A549 treated with CORT108297 at 1 μM for 4 hours (cell line): ENCODE measurements at places on chromosomes 12 and 14. TPM values are rescaled to one million over a fixed set of nuclear protein-coding genes. Genes with fewer than 3 reads are reported as not detected.

Gene PELI2
- total RNA-seq: 0.62 to 1.3 TPM (median 0.93 TPM) in 5 replicates

Gene TMEM179
- total RNA-seq: 0.21 to 0.32 TPM (median 0.28 TPM) in 5 replicates

Gene NCAPD2
- total RNA-seq: 56.1 to 74.5 TPM (median 68.1 TPM) in 5 replicates

Gene ADAM20
- not detected in 5 replicates for total RNA-seq

Gene SYCP3
- 0.13 TPM in 1 of 5 replicates, not detected in the others for total RNA-seq

Gene SLC8A3
- 0.02 TPM in 1 of 5 replicates, not detected in the others for total RNA-seq

Gene TROAP
- total RNA-seq: 75.6 to 99.1 TPM (median 87.2 TPM) in 5 replicates

Gene MYH6
- not detected in 5 replicates for total RNA-seq

Gene CEP170B
- total RNA-seq: 17.8 to 28.1 TPM (median 24.8 TPM) in 5 replicates

Gene RAD51AP1
- 16.1 to 26.9 TPM (median 18.7 TPM) in 5 replicates for total RNA-seq

Gene CHFR
- 17.1 to 22.6 TPM (median 21.6 TPM) in 5 replicates for total RNA-seq

Gene KCNC2
- not detected in 5 replicates for total RNA-seq

Gene OR4K1
- total RNA-seq: not detected in 5 replicates

Gene TNS2
- total RNA-seq: 20.4 to 34.4 TPM (median 32.3 TPM) in 5 replicates

Gene GRIP1
- total RNA-seq: 2.2 to 5.4 TPM (median 3.5 TPM) in 5 replicates

Gene PMCH
- total RNA-seq: not detected in 5 replicates

Gene TAS2R19
- total RNA-seq: 0.18 TPM in 1 of 5 replicates, not detected in the others

Gene CLEC14A
- not detected in 5 replicates for total RNA-seq

Gene SIX6
- total RNA-seq: not detected in 5 replicates

Gene C1R
- 24.9 to 42.1 TPM (median 27.9 TPM) in 5 replicates for total RNA-seq

Gene C14orf39
- not detected in 5 replicates for total RNA-seq

Gene DNAI7
- 0.13 to 0.91 TPM (median 0.18 TPM) in 5 replicates for total RNA-seq

Gene INSM2
- total RNA-seq: 0.02 to 0.08 TPM (median 0.07 TPM) in 3 of 5 replicates, not detected in the others

Gene TIGAR
- total RNA-seq: 36.6 to 44.1 TPM (median 42.9 TPM) in 5 replicates

Gene TSHR
- not detected in 5 replicates for total RNA-seq

Gene NTN4
- total RNA-seq: 44.5 to 54.5 TPM (median 50.9 TPM) in 5 replicates

Gene DACT1
- total RNA-seq: 0.50 to 0.65 TPM (median 0.59 TPM) in 5 replicates

Gene SDS
- 0.42 to 1.2 TPM (median 0.79 TPM) in 5 replicates for total RNA-seq

Gene GLS2
- 0.06 to 0.22 TPM (median 0.12 TPM) in 5 replicates for total RNA-seq

Gene OTOGL
- total RNA-seq: 0.02 TPM in 1 of 5 replicates, not detected in the others

Gene RPL10L
- total RNA-seq: not detected in 5 replicates

Gene SERPINA1
- total RNA-seq: 0.54 to 0.88 TPM (median 0.67 TPM) in 5 replicates
